ENCODE measurements at places on chromosomes 4 and X.

DNA sequence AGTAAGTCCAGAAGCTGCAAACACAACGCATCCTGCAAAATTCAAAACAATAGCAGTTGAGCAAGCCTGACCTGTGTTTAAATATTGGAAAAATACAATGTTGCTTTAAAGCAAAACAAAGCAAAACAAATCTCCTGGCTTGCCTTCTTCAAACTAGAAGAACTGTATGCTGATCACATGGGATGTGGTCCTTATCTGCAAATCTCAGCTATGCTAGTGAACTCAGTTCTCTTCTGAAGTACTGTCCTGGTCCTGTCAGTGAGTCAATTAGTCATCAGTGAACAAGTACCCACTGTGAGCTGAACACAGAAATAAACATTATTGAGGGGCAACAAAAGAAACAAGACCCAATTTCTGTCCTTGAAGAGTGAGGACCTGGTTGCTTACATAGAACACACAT is 522.5 kb downstream of the SMARCA1 start:
- DNase-seq, result no peak

DNA sequence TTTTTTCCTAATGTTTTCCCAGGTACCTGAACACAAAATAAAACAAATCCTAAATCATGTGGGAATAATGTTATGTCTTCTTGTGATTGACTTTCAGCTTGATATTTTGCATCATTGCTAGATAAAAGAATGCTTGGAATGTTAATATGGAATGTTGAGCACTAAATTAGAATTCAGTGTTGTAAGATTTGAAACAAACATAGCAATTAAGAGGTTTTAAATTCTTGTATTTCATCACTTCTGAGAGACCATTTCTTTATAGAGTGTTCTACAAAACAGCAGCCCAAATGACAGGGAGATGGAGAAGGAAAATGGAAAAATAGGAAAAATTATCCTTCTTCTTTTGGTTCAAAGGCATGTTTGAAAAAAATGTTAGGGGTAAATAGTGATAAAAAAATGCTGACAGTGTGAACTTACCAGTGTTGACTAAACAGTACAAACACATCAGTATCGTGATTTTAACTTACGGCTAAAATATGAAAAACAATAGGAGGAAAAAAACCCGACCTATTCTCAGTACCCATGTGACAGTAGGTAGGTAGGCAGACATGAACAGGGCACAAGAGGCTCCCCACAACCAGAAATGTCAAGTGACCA is 102.6 kb upstream of the PDE5A start:
- DNase-seq, result no peak

GRCh38 chr4:15410750-15411149 is 17.1 kb upstream of the C1QTNF7 start:
- no peak for DNase-seq

GRCh38 chr4:56405016-56405415 is 17.7 kb upstream of the AASDH start:
- DNase-seq, result no peak

DNA sequence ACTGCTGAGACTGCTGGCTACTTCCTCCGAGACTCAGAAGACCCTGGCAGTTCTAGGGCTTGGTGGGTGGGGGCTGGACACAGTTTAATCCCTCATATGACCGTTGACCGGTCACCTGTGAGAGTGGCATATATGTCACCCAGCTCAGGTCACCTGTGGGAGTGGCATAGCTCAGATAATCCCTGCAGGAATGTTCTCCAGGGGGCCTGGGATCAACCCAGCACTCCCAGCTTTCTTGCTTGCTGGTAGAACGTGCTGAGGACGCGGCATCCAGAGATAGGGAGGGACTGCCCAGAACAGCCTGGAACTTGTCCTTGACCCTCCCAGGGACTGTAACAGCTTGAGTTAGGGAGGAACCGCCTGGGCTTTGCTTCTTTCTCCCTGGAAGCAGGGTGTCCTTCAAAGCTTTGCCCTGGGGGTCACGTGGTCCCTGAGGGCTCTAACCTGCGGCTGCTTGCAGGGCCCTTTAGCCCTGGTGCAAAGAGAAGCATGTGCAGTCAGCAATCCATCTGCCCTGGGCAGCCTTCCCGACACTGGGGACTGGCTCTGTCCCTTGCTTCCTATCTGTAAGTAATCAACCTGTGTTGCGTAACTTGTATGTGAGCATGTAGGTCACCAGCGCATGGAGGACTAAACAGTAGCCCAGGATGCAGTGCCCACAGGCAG is 55.3 kb downstream of the ZFYVE28 start:
- peak; percentile 72 for DNase-seq

DNA sequence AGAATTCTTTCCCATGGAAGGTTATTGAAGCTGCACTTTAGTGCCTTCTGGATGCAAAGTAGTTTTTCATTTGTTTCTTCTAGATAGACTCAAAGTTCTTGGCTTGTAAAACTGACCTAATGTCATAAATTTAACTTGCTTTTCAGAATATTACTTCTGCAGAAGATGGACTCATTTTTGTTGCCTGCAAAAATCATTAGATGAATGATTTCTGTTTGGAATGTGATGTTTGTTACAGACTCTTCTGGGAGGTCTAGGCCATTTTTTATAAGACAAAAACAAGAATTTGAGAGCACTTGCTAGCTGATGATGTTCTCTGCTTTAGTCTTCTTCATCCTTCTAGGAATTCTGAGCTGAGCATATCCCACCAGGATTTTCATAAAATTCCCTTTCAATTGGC is 308.6 kb upstream of the GIMD1 start:
- no peak for DNase-seq

DNA sequence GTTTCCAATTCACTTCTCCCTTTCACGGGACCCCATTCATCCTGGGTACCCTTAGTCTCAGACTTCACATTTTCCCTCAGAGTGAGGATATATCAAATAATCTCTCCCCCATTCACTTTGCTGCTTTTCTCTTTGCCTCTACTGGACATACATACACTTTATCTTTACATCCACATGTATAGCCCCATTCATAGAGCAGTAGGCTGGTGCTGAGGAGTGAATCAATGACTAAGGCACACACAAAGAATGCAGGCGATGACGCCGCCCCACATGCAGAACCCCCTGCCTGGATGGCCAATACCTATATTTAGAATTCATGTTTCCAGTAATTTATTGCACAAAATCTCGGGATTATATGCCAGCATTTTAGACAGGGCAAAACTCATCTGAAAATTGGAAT is 554.3 kb upstream of the TENM3 start:
- no peak for DNase-seq

DNA sequence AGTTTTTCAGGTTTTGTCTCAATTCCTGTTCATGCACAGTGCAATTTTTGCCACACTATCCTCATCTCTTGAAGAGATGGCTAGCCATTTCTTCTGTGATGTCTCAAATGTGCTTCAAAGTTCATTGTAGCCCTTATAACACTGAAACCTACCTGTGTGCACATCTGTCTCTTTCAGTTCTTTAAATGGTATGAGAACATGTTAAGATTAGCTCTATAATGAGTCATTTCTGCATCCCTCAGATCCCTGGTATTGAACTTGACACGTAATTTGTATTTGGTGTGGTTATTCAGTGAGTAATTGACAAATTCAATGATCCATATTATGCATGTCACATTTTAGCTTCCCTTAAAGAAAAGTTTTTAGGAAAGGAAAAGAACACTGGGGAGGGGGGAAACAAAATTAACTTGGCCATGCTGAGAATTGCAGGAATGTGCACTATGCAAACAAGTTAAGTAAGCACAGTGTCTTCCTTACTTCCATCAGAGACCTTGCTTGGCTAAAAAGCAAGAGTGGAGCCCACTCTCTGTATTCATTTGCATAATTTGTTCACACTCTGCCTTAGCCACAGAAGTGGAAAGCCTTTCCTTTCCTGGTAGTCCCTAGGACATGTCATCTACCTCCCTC is 659.8 kb upstream of the MAGEB2 start:
- no peak for DNase-seq

- no peak for DNase-seq
Measured at GRCh38 chr4:76666944-76667532, 230.9 kb downstream of the SOWAHB start.

DNA sequence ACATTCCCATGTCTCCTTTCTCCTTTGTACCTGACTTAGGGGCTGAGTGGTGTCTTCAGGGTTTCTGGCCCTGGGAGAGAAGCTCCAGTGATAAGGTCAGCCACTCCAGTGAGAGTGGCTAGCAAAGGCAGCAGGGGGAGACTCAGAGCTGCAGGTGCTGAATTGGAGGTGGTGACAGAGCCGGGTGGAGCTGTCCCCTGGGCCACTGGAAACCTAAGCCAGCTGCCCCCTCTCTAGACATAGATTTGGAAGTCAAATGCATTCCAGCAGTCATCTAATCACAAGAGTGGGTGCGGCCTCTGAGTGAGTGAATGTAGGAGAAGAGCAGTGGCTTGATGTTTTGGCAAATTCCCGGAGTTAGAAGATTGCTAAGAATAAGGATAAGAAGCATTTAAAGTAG is 28.5 kb downstream of the TRIM2 start:
- DNase-seq, result peak; percentile 40

DNA sequence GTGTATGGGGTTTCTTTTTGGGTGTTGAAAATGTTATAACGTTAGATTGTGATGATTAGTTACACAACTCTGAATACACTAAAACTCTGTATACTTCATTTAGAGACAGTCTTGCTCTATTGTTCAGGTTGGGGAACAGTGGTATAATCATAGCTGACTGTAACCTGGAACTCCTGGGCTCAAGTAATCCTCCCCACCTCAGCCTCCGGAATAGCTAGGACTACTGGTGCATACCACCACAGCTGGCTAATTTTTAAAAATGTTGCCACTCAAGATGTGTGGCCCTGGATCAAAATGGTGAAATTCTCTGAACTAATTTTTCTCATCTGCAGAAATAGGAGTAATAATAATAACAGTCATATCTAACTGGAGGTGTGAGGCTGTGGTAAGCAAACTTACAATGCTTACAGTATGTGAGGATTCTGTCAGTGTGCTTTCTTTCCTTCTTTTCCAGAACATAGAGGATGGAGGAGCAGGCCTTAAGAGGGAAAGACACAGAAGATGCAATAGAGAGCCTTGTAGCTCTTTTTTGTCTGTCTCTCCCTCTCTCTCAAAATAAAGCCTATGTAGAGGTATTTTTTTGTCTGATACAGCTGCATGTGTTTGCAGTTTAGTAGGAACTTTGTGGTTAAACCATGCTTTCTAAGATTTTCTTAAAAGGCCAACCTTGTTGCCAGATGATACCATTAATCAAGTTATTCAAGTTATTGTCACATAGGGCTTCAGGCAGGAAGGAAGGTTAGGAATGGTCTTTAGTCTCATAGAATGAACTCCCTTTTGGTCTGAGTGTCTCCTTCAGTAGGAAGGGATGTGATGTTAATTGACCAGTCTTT is 7.5 kb downstream of the ADD1 start:
- DNase-seq, result no peak

GRCh38 chrX:41116948-41117347 is 31.7 kb downstream of the USP9X start:
- DNase-seq, result no peak

Measured in HuH-7.5 (cell line).